ENCODE measurements at places on chromosomes 1 and 21.

DNA sequence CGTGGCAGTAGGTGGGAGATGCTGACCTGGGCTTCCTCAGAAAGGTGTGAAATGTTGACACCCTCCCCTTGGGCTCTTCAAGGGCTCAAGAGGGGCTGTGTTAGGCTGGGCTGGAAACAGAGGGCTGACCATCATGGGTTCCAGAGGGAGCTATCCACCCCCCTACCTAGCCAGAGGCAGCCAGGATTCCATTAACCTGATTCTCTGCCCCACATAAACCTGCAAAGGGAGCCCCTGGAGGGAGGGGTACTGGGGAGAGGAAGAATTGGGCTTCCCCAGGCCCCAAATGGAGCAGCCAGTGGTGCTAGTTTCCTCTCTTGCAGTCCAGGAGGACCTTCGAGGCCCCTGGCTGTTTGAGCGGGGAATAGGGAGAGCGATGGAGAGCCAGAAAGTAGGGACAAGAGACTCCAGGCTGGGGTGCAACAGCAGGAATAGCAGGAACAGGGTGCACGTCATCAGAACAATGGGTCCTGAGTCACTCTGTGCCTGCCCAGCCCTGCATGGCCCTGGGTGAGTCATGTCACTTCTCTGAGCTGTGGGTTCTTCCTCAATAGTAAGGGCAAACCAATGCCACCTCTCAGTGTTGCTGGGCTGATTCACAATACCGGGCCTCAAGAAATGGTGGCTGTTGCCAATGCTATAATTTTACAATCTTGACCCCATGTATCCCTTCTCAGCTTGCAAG, 121.2 kb downstream of the EPHB2 start:
- DNase-seq = no peak

DNA sequence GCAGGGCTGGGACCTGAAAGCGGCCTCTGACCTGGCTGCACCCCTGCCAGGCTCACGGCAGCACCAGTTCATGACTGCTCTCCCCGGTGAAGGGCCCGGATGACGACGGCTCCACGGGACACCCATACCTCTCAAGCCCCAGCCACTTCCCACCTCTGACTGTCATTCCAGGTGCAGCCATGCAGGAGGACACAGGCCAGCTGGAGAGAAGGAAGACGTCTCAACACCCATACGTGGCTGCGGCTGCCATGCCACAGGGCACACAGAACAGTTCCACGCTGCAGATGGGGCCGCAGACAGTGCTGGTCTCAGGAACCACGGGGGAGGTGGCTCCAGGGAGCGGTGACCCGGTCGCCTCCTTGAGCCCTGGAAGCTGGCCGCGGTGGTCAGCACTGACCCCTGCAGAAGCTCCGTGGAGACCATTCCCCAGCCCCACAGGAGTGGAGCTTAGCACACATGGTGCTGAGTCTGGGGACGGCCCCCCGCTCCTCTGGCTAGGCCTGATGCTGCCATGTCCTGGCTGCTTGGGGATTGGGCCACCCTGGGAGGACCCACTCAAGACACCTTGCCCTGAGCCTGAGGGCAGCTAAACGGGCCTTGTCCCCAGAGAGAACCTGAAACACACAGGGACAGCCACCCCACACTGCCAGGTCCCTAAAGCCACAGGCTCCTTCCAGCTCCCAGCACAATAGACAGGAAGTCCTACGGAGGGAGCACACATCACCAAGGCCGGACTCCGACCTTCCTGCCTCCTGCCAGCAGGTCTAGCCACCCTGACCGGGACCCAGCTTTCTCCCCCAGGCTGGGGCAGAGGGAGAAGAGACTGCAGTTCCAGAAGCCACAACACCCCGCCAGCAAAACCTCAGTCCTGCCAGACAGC, 8.6 kb downstream of the WNT9A start:
- no peak for DNase-seq

DNA sequence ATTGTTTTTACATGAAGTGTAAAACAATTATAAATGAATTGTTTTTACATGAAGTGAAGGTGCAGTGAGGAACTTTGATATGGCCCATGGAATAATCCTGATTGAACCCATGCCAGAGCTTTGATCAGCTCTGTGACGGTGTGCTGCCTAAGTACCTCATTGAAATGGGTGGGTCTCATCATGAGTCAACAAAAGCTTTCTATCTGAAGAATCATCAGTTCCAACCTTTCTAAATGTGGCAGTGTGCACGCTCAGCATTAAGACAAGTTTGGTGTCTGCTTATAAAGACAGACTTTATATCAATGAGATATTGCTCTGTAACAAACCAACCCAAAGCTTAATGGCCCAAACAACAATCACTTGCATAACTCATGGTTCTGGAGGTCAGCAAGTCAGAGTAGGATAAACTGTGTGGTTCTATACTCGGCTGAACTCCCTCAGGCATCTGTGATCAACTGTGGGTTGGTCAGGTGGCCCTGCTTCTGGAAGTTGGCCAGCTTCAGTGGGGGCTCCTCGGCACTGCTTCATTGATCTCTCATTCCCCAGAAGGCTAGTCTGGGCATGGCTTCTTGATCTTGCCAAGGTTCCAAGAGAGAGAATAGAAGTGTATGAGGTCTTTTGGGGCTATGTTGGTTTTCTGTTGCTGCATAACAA, 258.0 kb downstream of the LTN1 start:
- no peak for DNase-seq

- DNase-seq = no peak
Observed at GRCh38 chr1:27336756-27337155, 5.1 kb upstream of the SYTL1 start.

- no peak for DNase-seq
Observed at GRCh38 chr1:62398377-62398776, 38.5 kb upstream of the USP1 start.

DNA sequence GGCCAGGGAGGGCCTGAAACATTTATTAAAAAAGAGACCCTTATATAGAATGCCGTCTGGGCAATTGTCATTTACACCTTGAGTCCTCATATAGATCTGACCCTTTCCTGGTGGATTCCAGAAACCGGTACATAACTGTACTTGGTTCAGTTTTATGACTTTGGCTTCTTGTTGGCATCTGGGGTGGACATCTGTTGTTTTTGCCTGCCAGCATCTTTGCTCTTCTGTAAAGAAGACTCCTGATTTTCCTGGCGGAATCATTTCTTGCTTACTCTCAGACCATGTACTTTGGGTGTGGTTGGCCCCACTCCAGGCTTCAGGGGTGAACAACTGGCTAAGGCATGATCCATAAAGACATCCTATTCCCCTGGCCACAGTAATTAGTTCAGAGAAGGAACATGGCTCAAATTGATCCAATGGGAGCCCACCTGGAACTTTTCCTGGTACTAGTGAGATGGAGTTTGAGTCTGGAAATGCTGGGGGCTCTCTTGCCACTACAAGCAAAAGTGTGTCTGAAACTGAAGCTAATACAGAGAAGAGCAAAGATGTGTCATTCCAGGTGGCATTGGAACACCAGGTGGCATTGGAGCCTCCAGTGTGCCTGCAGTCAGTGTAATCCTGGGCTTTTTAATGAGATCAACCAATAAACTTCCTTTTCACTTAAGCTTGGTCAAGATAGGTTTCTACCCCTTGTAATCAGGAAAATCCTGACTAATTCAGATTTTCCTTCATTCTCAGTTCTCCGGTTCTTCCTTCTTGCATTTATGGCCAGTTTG, 332.5 kb upstream of the CAMK1G start:
- DNase-seq = no peak

DNA sequence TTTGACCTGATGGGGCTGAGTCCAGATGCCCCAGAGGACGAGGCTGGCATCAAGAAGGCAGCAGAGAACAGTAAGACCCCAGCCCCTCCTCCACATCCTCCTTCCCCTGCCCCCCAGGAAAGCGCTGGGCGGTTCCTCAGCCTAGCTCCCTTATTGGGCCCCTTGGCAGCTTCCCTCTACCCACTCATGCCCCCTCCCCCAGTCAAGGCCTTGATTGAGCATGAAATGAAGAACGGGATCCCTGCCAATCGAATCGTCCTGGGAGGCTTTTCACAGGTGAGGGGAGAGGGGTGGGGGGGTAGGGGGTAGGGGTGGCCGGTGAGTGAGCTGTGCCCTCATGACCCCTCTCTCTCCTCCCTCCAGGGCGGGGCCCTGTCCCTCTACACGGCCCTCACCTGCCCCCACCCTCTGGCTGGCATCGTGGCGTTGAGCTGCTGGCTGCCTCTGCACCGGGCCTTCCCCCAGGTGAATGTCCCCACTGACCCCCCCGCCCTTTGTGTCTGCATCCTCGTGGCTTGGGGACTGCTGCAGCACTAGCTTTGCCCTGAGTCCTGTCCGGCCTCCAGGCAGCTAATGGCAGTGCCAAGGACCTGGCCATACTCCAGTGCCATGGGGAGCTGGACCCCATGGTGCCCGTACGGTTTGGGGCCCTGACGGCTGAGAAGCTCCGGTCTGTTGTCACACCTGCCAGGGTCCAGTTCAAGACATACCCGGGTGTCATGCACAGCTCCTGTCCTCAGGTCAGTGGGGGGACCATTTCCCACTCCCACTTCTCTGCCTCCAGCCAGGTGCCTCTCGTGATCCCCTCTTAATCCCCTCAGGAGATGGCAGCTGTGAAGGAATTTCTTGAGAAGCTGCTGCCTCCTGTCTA, 3.2 kb downstream of the LYPLA2 start:
- DNase-seq = no peak

GRCh38 chr1:212930986-212931678, 19.2 kb upstream of the VASH2 start:
- DNase-seq = no peak

GRCh38 chr21:45254460-45254930, 33.2 kb downstream of the POFUT2 start:
- no peak for DNase-seq

DNA sequence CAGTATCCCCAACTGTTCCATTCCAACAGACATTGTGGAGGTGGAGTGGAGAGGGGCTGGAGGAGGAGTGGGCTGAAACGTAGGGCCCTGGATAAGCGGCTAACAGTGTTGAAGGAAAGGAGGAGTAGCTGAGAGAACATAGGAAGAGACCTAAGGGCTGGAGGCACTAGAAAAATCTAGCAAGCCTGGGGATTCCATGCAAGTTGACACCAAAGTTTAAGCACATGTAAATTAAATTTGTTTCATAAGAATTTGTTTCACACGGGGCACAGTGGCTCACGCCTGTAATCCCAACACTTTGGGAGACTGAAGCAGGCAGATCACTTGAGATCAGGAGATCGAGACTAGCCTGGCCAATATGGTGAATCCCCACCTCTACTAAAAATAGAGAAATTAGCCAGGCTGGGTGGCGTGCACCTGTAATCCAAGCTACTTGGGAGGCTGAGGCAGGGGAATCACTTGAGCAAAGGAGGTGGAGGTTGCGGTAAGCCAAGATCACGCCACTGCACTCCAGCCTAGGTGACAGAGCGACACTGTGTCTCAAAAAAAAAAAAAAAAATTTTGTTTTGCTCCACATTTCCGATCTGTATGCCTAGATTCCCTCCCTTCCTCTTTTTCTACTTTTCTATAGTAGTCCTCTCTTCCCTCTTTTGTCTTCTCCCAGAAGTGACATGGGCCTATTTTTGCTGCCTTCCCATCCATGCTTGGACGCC, 530 bp upstream of the CD244 start:
- no peak for DNase-seq

- peak; percentile 60 for DNase-seq
Observed at GRCh38 chr1:198776602-198777029, 137.8 kb downstream of the PTPRC start.

DNA sequence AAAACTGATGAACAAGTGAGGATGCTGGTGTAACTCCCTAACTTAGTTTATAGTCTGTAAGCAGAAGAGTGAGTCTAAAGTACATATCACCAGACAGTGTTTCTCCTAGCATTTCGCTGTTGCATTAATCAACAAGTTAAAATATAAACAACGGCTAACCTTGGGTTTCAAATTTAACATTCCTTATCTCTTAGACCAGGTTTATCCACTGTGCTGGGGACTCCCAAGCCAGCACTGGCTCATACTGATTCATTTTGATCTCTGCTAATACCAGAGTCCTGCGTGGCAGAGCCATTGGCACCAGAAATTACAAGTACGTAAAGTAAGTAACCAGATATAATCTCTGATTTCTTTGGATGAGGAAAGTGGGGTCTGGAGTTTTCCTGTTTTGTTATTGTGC, at the start of gene FMO1:
Gene FMO1, plus strand, starts transcription at position 193 of the 400 bp plus-strand sequence. CDS start 9,594 bp downstream, outside the sequence.
- no peak for DNase-seq

DNA sequence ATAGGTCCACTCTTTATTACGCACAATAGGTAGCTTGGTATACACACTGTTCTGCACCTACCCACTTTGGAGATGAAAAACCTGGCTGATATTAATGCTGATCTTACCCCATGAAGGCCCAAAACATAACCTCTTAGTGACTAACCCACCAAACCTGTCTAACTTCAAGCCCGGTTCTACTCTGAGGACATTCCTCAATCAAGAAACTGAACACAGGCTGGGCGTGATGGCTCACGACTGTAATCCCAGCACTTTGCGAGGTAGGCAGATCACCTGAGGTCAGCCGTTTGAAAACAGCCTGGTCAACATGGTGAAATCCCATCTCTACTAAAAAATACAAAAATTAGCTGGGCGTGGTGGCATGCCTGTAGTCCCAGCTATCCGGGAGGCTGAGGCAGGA, 50.5 kb downstream of the EYA3 start:
- no peak for DNase-seq

DNA sequence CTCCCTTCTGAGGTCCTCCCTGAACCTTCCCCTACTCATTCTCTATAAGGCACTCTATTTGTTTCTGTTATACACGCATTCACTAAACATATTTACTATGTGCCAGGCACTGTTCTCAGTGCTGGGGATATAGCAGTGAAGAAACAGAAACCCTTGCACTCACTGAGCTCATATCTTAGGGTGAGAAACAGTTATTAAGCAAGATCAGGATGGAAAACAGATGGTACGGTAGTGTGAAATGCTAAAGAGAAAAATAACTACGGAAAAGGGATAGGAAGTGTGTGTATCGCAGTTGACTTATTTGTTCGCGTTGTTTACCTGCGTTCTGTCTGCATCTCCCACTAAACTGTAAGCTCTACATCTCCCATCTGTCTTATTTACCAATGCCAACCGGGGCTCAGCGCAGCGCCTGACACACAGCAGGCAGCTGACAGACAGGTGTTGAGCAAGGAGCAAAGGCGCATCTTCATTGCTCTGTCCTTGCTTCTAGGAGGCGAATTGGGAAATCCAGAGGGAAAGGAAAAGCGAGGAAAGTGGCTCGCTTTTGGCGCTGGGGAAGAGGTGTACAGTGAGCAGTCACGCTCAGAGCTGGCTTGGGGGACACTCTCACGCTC, 572 bp downstream of the CYB5RL start:
- no peak for DNase-seq
